ENCODE measurements at places on chromosomes 5 and 9.

DNA sequence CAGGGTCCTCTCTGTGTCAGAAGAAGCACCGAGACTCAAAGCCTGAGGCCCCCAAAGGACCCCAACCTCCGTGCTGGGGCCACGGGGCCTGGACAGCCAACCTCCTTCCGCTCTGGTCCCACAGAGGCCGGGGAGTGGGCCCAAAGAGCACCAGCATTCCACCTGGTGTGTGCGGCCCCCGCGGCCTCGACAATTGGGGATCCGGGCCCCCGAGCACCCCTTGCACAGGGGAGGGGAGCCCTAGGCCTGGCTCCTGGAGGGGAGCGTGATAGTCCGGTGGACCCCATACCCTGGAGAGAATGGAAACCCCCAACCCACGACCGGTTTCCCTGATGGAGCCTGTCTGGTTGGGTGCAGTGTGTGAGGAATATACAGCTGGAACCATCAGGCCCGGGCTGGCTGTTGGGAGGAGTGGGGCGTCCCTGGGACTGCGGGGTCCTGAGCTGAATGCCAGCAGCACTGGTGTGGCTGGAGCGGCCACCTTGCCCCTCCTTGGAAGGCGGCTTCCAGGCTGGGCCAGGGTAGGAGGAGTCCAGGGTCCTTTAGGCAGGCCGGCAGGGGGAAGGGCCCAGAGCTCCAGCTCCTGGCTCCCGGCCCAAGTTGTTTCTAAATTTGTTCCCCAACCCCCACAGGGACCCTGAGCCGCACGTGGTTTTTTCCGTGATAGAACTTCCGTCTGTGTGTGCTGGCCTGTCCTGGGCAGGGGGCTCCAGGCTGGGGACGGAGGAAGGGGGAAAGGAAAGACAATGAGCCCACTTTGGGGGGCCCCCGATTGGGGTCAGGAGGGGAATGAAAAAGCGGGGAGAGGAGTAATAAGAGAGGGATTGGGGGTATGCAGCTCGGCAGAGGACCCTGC lies 825 bp upstream of the TOR4A start:
- DNase-seq, result no peak

DNA sequence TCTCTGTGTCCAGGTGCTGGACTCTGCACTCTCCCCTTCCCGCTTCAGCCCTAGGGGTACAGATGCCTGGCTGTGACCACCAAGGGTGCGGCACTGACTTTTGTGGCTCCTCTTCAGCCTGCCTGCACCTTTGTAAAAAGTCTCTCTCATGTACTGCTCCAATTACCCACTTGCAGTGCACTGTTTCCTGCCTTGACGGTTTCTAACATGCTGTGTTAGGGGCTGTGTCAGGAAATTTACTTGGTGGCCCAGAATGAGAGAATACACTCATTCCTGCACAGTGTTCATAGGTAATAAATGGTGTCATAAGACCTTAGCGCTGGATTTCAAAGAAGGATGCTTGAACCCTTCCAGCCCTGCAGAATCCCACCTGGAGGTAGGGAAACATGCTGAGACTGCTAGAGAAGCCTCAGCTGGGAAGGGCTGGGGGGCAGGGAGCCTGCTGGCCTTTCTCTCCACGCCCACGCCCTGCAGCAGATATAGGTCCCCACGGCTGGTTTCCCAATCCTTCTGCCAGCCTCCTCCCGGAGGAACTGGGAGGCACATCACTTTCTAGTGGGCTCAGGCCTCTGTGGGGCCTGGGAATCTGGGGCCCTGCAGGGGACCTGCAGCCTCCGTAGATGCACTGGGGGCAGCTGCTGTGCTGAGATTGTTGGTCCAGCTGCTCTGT lies 17.6 kb upstream of the HRH2 start:
- no peak for DNase-seq

DNA sequence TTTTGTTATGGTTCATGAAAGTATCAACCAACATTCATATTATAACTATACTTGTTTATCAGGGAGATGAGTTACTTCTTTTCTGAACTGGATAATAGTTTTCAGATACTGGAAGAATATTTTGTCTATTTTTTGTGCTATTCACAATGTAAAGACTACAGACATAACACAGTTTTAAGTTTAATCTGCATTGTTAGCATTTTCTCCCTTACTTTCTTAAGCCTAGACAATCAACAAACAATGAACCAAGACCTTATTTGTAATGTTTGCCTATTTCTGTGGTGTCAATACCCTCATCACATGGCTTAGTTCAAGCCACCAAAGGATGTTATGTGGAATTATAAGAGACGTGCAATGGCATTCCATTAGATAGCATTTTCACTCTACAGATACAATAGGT lies 119.5 kb downstream of the CAVIN4 start:
- DNase-seq, result no peak

GRCh38 chr5:150441813-150442698 lies 7.5 kb downstream of the RPS14 start:
- no peak for DNase-seq
